Natural killer cell (primary cell): ENCODE measurements at places on chromosomes 12 and 14.

GRCh38 chr12:24398605-24399004 is 449.1 kb upstream of the SOX5 start:
- no peak for DNase-seq

GRCh38 chr12:115155665-115156645 is 472.0 kb upstream of the TBX3 start:
- no peak for DNase-seq

DNA sequence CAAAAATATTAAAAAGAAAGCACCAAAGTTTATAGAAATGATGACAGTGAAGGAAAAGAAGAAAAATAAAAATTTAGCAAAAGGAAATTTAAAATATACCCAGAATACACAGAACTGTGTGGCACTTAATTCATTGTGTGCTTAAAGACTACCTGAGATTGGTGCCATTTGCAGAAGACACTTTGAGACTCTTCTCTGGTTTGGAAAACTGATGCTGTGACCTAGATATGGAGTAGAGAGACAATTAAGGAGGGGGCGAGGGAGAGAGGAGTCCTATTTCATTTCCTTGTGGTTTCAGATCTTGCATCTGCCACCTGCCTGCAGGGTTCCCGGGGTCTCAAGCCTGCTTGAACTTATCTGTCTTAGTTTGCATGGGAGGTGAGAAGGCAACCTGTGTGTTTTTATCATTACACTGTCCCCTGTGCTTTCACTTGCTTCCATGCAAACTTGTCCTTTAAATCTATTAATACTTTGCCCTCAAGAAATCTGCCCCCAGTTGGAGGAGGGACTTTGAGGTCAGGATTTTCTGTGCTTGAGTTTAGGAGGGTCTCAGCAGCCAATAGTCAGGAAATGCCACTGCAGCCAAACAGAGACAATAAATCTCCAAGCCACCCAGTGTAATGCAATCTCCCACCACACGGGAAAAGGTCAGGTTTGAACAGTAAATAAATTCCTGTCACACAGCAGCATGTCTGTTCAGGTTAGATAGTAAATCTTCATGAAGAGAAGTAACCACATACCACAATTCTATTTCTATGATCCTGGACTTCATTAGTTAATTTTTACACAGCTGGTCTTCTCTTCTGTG is 119.4 kb downstream of the CAND1 start:
- DNase-seq = no peak

DNA sequence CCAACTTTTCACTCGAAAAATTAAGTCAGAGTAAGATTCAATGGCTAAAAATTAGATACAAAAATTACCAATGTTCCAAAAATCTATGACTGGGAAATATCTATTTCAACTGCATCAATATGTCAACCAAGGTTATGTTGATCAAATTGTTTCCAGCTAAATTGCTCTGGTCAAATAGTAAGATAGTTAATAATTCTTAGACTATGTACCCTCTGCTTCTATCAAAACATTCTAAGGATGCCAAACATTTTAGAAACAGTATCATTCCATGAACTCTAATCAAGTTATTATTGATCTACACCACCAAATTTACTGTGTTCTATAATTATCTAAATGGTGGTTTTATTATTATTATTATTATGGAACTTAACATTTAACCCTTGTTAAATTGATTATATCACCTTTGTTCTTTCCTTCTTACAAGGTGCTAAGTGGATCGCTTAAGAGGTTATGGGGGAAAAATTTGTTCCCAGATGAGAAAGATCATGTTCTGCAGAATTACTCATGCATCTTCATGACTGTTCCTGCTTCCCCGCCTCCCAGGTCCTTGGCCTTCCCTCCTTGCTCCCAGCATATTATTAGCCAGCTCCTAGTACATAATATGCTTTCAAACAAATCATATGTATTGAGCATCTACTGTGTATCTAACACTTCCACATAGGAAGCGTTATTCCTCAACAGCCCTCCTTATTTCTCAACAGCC is 240.5 kb upstream of the KRR1 start:
- DNase-seq = no peak

- no peak for DNase-seq
Measured at GRCh38 chr12:75288860-75289259, 41.3 kb downstream of the CAPS2 start.

DNA sequence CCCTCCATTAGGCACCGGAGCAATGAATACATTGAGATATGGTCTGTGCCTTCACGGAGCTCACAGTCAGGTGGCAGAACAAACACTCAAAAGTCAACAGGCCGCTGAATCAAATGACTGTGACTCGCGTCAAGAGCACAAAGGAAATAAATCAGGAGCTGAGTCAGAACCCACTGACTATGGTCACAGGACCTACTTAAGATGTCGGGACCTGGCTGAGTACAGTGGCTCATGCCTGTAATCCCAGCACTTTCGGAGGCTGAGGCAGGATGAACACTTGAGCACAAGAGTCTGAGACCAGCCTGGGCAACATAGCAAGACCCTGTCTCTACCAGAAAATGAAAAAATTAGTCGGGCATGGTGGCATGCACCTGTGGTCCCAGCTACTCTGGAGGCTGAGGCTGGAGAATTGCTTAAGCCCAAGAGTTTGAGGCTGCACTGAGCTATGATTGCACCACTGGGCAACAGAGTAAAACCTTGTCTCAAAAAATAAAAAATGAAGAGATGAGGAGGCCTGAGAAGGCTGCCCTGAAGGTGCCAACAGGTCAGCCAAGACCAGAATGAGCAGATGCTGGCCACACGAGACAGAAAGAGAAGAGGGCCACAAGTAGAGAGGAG is 19.9 kb downstream of the TMEM233 start:
- no peak for DNase-seq

- no peak for DNase-seq
Measured at GRCh38 chr12:5134861-5135525, 91.3 kb downstream of the KCNA5 start.

GRCh38 chr12:21907948-21908837 is 33.0 kb downstream of the ABCC9 start:
- no peak for DNase-seq

DNA sequence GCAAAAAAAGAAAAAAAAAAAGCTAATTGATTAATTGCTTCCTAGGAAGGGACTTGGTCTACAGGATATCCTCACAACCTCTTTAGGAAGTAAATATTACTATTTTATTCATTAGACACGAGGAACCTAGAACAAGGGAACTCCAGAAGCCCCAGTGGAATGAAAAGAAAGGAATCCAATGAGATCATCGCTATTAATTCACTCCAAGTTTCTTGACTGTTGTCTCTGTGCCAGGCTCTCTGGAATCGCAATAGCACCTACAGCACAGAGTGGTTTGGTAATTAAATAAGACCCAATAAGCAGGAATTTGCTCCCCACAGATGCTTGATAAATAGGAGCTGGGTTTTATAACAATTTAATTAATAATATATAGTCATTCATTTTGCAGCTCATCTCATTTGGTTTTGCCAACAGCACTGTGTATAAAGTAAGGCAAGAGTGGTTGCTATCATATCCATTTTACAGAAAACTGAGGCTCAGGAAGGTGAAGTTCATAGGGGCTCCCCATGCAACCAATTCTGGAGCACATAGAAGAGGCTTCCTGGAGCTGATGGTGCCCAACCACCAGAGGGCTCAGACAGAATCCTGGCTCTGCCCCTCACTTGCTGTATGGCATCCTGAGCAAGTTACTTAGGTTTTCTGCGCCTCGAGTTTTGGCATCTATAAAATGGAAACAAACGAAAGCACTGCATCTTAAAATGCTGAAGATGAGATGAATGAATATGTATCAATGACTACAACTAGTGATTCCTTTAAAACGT is 420.2 kb downstream of the MED13L start:
- DNase-seq = no peak

DNA sequence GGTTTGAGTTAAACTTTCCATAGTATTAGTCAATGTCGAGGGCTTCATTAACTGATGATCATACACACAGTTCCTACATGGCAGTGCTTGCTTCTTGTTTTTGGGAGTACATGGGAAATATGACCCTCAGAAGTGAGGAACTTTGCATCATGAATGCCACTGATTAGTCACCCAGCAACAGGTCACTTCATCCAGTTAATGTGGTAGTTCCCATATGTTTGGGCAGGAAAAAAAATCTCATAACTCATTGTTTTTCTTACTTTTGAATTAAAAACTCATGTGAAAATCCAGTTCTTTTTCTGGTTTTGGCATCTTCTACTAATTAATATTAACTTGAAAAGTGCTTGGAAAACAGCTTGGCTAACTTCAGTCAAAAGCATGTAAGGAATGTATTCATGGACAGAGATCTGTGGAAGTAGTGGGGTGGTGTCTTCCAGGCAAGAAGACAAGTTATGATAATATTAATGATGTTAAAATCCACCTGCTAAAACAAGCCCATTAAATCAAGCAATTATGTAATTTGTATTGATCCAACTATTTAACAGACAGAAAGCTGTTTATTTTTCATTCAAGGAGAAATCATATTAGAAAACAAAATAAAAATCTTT is 309.1 kb upstream of the NAV3 start:
- DNase-seq = no peak

GRCh38 chr12:92107094-92107493 is 38.6 kb downstream of the BTG1 start:
- DNase-seq = no peak

DNA sequence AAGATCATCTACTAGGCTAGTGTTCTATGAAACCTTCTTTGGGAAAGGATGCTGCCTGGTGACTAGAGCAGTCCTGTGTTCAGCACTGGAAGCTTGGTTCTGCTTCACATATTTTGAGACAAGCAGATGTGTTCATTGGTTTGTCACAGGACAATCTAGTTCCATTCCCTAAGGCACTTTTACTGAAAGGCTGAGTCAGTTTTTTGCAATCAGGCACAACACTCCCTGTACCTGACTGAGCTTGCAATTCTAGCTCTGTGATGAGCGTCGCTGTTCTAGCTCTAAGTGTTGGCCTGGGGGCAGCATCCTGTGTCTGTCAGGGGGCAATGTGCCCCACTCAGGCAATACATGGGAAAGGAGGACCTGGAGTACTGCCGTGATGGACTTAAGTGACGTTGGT is 144.4 kb downstream of the CAND1 start:
- no peak for DNase-seq

- DNase-seq = no peak
Measured at GRCh38 chr12:108845696-108846095, 11.7 kb downstream of the SSH1 start.

- DNase-seq = no peak
Measured at GRCh38 chr12:104852896-104853295, 105.2 kb downstream of the SLC41A2 start.

DNA sequence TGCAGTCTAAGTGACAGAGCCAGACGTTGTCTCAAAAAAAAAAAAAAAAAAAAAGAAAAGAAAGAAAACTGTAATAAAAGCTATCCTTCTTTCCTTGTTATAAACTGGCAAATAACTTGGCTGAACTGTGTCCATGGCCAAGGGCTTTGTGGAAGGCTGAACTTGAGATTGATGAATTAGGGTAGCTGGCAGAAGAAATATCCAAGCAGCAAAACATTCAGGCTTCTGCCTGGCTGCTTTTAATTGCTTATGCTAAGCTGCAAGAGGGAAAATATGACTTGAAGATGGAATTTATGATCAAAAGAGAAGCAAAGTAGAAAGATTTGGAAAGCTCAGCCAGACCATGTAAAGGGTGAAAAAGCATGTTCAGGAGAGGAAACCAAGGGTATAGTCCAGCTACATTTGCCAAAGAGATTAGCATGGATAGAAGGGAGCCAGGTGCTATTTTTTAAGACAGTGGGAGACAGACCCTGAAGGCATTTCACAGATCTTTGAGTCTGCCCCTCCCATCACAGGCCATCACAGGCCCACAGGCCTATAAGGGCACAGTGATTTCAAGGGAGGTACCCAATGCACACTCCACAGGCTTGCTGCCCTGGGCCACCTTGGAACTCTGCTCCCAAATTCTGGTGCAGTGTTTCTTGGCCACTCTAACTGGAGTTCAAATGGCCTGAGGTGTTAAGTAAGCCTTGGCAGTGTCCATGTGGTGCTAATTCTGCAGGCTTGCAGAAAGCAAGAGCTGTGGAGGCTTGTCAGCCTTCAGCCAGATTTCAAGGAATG is 226.0 kb downstream of the AEBP2 start:
- no peak for DNase-seq

GRCh38 chr12:66709893-66710292 is 31.0 kb upstream of the GRIP1 start:
- DNase-seq = no peak
